ENCODE measurements at places on chromosomes 3 and 15.

DNA sequence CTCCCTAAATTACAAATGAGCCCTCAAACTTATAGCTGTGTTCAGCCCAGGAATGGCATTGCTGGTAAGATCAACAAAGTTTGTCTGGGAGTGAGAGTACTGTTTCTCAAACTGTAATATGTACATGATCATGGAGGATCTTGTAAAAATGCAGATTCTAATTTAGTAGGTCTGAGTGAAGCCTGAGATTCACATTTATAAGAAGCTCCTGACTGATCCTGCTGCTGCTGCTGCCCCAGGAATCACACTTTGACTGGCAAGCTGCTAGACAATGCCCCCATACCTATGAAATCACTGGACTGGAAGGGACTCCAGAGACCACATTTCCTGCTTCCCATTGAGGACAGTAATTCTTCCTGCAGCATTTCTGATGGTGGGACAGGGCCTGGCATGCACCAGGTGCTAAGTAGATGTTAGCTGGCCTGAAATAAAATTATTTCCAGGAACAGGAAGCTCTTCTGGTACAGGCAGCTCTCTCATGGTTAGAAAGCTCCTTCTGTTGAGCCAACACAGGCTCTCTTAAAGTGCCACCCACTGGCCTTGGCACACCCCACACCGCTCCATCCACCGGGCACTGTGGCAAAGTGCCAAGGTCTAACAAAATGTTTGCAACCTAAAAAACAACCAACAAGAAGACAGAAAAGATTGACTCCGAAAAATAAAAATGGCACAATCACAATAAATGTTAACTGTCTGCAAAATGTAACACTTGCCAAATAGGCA is 36.7 kb upstream of the ZNF710 start:
- DNase-seq, result no peak

DNA sequence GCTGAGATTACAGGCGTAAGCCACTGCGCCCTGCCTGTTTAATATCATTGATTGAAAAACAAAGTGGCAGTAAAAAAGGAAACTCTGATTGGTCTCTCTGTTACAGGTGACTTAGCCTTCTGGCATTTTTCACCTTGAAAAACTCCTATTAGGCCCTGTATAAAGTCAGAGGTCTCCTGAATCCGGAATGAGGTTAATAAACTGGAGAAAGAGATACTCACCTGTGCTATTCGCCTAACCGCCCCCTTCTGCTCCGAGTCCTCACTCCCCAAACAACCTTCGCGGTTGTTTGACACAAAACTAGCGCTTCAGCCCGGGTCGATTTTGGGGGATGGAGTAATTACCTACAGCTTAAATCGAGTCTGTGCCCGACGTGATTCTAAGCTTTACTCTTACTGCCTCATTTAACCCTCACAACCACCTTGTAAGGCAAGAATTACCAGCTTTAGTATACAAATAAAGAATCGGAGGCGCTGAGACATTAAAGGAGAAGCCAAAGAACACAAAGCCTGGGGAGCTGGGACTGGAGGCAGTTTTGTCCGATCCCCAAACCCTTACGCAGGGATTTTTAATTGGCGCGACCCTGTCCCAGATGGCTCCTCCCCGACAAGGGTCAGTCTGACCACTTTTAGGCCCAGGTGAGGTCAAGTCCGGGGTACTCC is 441 bp downstream of the CEP70 start:
- DNase-seq, result no peak

GRCh38 chr3:49877716-49878115 is 8.0 kb upstream of the CAMKV start:
- DNase-seq, result no peak

- no peak for DNase-seq
These were observed 27.9 kb upstream of the SLC6A1 start for GRCh38 chr3:10964537-10965167.

- no peak for DNase-seq
These were observed 91.1 kb downstream of the RSRC1 start for GRCh38 chr3:158200955-158201354.

DNA sequence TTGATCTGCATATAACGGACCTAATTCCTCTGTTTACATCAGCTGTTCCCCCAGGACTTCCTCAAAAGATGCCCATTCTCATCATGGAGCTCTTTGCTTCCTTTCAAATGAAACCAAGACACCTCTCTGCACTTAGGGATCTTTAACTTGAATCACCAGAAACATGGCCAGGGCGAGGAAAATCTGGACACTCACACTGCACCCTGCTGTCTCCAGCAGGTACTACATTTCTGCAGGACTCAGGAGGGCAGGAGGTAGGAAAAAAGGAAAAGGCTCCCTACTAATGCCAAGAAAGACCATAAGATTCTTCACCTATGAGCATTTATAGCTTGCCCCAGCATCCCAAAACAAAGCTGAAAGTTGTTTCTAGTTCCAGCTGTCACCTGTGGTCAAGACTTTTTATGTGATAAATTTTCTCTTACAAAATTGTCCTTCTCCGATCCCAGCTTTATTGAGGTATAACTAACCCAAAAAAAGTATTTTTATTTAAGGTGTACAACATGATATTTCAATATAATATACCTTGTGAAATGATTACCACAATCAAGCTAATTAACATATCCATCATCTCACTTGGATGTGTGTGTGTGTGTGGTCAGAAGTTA is 87.3 kb upstream of the C15orf61 start:
- no peak for DNase-seq

- DNase-seq, result no peak
These were observed 130.6 kb downstream of the RPL22L1 start for GRCh38 chr3:170739410-170739809.

- DNase-seq, result no peak
These were observed 342.8 kb downstream of the TUSC7 start for GRCh38 chr3:117052395-117052794.

DNA sequence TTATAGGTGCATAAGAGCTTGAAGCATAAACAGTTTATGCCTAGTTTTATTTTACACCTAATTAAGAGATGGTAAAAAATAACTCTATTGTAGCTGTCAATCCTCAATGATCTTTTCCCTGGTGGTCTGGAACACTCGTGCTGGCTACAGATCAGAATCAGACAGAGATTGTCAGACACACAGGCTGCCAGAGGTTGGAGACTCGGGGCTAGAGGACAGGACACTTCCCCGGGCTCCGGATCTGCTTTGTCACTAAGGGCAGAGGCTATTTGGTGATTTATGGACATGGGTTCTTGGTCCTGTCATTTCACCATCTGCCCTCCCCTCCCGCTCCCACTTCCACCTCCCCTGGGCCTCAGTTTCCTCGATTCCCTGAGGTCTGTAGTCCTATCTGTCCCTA is 16.5 kb upstream of the FAM174B start:
- DNase-seq, result no peak

DNA sequence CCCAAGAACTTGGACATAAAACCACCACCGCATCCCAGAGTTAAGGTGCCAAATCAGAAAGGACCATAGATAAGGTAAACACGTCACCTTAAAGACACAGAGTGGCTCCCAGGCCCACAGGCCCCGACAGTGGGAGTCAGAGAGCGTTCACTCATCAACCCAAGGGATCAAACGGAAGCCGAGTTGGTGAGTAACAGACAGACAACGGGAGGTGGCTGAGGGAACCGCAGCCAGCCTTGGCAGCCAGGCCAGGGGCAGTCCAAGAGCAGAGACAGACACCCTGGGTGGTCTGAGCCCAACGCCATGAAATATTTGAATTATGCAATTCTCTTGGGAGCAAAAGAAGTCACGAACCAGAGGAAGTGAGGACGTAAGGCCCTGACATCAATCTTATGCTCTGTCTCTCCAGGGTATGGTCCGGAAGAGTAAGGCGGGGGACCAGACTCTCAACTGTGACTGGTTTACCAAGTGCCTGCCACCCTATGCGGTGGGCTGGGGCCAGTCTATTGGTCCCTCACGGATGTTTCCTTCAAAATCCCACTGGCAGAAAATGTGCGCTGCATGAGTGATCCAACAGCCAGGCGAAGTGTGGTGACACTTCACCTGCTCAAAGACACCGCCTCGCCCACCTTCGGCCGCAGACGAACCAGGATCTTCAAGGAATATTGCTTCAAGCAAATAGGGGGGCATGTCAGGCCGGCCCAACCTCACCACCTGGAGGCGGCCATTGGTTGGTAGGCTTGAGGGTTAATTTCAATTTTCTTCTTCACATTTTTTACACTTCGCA is 34.3 kb downstream of the TMEM44 start:
- no peak for DNase-seq

DNA sequence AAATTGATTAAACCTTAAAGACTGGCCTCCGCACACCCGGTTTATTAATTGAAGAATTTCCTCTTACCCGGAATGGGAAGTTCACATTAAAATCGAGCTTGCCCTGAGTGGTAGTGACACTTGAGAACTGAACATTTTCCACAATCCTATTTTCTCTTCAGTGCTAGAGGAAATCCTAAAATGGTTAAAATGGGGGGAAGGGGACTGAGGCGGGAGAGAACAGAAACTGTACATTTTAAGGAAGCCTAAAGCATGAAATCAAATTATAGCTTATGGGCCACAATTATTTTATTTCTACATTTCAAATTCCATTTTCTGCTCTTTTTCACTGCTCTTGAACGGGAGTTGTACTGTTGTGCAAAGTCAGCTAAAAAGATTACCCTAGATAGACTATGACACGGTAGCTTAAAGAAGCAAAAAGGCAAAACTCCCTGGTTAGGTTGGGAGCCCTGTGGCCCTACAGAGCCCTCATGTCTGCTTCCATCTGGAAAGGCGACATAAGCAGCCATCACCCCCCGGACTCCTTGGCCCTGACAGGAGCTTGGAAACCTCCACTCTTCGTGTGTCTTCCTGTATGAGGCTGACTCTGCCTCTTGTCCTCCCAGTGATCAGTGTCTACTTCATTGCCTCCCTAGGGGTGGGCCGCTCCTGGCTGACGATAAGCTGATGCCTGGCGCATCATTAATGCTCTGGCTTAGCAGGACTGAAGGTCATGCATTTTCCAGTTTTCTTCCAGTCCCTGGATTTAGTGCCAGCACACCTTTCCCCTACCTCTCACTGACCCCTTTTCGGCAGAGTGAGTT is 79.3 kb downstream of the EEFSEC start:
- DNase-seq, result no peak

DNA sequence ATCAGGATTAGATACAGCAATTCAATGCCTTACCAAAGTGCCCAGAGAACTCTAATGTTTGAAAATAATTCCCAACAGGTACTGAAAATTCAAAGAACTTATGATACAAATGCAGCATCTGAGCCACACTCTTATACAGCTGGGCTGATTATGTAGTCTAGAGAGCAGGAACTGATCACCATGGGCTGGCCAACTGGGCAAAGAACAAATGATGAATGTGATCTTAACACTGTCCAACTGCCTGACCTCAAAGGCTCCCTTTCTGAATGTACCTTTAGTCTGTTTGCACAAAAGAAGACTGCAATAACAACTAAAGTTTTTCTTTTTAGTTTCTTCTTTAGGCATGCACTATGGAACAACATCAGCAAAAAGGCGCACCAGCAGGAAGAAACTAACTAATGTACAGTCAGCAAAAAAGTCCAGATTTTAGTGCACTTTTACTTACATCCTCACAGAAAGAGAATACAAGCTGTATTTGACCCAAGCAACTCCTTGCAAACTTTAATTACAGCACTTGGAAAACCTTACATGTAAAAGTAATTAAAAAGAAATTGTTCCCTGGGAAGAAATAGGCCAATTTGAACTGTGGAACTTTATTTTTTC is 1095.1 kb downstream of the IGSF11 start:
- DNase-seq, result no peak

DNA sequence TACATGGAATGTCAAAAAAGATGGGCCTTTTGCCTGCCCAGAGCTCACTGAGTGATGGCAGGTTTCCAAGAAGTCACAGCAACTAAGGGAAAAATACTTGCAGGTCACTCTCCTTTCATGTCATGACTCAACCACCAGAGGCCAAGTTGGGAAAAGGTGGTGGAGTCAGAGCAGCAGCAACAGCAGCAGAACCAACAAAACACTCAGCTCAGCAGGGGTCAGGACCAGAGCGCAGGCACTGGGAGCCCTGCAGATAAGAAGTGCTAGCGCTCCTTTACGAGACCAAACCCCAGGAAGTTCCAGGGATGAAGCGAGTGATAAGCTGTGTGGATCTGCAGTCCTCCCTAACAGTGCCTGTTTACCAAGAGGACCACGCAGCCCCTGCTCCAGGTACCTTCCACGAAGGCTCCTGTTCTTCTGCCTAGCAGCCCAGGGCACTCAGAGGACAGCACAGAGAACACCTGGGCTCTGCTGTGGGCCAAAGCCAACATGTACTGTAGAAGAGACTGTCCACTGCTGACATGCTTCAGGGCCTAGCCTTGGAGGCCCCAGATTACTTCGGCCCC is 26.0 kb downstream of the POC1A start:
- DNase-seq, result no peak

DNA sequence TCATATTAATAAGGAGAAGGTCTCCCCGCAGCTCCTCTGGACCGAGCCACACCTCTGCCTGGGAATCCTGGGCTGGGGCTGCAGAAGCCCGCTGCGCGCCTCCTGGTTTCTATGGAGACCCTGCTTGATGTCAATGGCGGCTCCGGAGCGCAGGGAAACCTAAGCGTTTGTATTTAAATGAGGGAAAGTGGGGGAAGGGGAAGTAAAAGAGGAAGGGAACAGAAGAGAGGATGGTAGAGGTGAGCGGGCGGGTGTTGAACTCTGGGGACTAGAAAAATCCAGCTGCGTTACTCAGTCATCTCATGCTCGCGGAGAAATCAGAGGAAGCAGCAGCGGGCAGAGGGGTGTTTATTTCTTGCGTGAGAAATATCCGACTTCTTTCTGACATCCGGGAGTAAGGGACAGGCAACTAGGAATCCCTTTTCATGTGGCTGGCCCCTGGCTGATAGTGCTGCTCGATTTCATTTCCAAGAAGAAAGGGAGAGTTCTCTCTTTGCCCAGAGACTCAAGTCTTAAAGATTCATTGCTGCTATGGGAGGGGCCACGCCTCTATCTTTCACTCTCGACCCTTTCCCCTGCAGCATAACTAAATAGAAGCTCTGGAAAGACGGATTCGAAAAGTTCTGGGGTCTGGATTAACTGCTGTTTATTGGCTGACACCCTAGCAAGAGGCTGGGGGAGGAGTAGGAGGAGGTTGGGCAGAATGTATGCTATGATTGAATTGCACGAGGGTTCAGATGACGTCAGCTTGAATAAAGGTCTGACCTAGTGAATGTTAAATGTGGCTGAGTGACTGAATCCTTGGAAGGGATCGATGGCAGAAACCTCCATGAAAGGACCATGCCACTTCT is 110.5 kb upstream of the GAP43 start:
- no peak for DNase-seq

GRCh38 chr3:38988955-38989354 is 62.8 kb downstream of the SCN11A start:
- no peak for DNase-seq

DNA sequence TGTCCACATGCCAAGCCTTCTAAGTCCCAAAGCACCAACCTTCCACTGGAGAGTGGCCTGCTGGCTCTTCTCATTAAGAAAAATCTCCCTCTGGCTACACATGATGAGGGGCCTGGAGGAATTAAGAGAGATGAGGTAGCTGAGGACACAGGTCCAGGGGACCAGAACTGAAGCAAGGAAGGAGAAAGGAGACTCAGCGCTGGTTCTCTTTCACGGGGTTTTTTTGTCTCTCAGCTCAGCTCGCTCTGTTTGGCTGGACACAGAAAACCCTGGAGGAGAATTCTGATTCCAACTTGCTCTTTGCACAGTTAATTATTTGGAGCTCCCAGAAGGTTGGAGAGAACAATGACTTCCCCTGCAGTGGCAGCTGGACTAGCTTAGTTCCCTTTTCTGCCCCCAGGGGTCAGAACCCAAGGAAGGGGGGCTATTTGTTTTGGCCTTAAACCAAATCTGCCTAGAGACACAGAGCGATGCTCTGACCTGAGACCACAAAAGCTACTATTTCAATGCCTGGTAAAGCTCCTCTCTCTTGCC is 507.6 kb downstream of the FHIT start:
- DNase-seq, result no peak

- DNase-seq, result no peak
These were observed 490.1 kb upstream of the ZNF385D start for GRCh38 chr3:22241110-22241509.

GRCh38 chr15:66783314-66783713 is 81.3 kb downstream of the SMAD6 start:
- DNase-seq, result no peak
